ENCODE measurements at places on chromosomes 12 and 14.

DNA sequence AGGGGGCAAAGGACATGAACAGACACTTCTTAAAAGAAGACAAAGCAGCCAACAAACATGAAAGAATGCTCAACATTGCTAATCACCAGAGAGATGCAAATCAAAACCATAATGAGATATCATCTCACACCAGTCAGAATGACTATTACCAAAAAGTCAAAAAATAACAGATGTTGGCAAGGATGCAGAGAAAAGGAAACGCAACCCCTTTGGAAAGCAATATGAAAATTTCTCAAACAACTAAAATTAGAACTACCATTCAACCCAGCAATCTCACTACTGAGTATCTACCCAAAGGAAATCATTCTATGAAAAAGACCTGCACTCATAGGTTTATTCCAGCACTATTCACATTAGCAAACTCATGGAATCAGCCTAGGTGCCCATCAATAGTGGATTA lies 25.6 kb downstream of the MDM1 start:
- no peak for DNase-seq

DNA sequence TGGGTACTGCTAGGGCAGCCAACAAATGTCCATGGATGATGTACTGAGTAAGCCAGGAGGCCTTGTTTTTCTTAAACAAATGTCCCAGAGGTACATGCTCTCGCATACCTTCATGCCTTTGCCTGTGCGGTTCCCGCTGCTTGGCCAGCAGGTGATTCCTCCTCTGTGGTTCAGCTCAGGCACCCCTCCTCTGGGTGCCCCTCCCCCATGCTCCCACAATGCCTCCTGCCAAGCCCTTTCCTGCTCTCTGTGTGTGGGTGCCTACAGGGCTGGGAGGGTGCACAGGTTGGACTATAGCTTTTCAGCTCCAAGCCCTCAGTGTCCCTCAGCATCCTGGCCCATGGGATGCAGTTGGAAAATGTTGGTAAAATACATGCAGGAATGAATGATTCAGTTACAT lies 23.5 kb downstream of the ASB2 start:
- no peak for DNase-seq

- no peak for DNase-seq
These were observed 172.3 kb downstream of the DPY19L2 start for GRCh38 chr12:63495974-63496373.

DNA sequence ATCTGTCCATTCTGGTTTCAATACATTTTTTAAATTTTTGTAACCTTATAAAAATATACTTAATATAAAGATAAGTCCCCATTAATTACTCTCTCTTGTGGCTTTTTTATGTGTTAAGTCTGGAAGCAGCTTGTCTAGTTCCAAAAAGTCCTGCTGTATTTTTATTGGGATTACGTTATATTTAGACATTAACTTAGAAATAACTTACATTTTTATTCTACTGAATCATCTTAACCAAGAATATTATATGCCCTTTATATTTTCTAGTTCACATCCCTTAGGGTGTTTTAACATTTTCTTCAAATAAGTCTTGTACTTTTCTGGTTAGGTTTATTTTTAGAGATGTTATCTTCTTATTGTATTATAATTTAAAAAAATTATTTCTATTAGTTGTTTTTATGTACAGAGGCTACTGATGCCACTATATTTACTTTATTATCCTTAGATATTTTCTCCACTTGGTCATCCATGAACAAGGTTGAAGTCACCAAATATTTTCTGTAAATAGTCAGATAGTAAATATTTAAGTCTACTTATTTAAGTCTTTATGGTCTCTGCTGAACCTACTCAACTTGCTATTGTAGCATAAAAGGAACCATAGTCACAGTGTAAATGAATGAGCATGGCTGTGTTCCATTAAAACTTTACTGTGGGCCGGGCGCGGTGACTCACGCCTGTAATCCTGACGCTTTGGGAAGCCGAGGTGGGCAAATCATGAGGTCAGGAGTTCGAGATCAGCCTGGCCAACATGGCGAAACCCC lies 132.4 kb upstream of the NEDD1 start:
- DNase-seq = no peak

GRCh38 chr14:39182770-39183684 lies 8.0 kb downstream of the PNN start:
- DNase-seq = no peak

DNA sequence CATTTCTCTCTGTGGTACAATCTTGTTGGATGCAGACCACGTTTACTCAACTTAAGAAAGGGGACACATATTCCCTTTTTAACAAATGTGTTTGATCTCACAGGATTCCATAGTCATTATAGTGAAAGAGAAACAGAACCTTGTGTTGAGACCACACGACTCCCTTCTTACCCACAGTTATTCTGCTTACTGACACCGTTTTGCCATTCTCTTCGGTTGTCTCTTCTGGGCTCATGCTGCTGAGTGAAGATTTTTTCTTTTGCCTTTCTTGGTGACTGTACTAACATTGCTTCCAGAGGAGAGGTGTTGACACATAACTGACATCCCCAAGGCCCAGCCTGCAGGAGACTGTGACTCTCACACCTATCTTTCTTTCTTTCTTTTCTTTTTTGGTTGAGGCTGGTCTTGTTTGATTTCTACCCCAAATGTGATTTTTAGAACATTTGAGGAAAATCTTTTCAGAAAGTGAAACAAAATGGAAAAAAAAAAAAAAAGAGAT lies 61.2 kb upstream of the OTOGL start:
- no peak for DNase-seq

GRCh38 chr12:67855103-67855502 lies 134.1 kb upstream of the IFNG-AS1 start:
- DNase-seq = no peak

DNA sequence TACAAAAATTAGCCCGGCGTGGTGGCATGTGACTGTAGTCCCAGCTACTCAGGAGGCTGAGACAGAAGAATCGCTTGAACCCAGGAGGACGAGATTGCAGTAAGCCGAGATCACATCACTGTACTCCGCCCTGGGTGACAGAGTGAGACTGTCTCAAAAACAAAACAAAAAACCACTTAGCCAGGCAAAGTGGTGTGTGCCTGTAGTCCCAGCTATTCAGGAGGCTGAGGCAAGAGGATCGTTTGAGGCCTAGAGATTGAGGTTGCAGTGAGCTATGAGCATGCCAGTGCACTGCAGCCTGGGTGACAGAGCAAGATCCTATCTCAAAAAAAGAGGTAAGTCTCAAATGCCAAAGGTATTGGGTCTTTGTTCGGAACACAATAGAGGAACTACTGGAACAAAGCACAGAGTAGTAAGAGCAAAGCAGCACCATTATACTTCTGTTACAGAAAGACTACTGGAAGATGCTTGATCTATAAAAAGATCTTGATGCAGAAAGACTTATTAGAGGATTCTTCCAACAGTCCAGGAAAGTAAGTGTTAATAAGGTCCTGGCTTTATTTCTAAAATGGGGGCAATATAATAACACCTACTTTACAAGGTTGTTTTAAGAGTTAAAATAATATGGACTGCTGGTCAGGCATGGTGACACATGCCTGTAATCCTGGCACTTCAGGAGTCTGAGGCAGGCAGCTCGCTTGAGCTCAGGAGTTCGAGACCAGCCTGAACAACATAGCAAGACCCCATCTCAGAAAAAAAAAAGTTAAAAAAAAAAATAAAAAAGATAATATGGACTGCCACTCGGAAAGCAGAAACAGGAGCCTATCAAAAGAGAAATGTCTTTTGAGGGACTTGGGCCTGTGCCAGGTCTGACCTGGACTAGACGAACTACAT lies 29.9 kb downstream of the BTBD7 start:
- DNase-seq = no peak

DNA sequence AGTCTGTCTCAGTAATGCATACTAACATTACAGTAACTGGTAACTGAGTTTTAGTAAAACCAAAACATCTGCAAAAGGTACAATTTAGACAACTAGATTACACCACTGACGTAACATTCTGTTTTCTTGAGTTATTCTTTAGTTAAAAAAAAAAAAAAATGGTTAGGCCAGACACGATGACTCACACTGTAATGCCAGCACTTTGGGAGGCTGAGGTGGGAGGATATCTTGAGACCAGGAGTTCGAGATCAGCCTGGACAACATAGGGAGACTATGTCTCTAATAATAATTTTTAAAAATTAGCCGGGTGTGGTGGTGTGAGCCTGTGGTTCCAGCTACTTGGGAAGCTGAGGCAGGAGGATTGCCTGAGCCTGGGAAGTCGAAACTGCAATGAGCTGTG lies 34.1 kb downstream of the AP5M1 start:
- DNase-seq = no peak

- no peak for DNase-seq
These were observed 17.3 kb downstream of the OR9K2 start for GRCh38 chr12:55143566-55143870.

GRCh38 chr12:48145981-48146380 lies 11.3 kb downstream of the ASB8 start:
- DNase-seq = no peak

Data from NCI-H226 (cell line).